Lung (tissue), 17 donors: ENCODE measurements at places on chromosomes 16 and 17. TPM values are rescaled to one million over a fixed set of nuclear protein-coding genes. Genes with fewer than 3 reads are reported as not detected.

KRTAP29-1 gene
- total RNA-seq = not detected

CHAD gene
- not detected for total RNA-seq

DNA sequence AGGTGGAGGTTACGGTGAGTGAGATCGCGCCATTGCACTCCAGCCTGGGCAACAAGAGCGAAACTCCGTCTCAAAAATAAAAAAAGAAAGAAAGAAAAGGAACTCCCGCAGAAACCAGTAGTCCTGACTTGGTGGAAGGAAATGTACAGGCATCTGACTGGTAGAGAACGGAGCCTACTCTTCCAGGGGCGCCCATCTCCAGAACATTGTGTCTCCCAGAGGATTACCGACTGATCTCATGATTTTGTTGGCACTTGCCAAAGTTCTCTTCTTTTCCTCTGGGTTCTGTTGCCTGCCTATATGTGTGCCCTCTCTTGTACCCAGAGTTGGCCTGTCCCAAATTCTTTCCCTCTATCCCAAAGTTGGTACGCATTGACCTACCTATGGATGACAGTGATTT, 24.2 kb downstream of the DDX19A start:
- DNase-seq = no peak

DNA sequence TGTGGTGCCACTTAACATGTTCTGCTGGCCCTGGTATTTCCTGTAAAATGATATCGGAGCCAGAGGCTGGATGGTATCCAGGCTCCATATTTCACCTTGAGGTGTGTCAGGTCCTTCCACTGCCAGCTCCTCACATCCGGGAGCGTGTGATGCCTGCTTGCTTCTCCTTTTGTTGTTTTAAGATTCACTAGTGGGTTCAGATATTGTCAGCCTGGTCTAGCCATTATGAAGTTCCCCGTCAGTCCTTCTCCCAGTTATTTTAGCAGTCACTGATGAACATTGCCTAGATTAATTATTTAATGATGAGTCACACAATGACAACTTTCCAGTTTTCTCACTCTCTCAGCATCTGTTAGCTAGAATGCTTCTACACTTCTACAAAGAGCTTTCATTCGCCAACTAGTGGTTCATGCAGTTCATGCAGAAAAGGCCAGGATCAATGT, 11.3 kb downstream of the DNAAF1 start:
- no peak for DNase-seq

DNA sequence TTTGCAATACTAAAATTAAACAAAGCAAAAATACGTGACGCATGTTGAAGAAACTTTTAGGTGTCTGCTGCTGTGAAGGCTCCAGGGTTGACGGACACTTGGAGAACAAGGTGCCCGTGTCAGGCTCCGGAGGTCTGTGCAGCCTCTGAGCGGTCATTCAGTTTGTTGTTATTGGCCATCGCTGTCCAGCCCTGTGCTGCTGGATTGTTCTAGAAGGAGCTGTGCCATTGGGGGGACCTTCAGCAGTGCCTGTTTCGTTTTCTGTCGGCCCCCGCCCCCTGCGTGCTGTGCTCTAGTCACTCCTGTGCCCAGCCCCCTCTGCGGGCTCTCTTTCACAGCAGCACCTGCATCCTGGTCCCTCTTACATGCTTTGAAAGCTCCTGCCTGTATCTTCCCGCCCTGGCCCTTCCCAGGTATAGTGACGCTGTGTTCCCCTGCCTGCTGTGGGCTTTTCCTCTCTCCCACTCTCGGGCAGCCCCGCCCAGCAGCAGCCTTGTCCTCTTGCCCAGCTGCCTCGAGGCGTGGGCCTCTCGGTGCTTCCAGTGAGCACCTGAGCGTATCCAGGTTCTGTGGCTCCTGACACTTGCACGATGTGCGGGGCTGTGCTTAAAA, 50.7 kb downstream of the RNF213 start:
- DNase-seq = no peak
